ENCODE measurements at places on chromosomes 12 and 14.

DNA sequence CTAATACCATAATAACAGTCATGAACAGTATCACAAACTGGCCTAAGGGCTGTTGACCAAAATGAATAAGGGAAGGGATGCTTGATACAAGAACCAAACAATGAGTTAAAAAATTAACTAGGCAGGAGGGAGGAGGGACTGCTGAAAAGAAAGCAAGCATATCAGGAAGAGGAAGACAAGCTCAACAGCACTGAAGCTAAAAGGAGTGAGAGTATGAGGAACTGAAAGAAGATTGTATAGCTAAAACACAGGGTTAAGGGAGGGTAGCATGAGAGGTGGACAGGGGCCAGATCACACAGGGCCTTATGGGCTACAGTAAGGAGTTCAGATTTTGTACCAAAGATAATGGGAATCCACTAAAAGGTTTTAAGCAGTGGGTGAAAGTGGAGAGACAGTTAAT lies 34.1 kb downstream of the ITGA7 start:
- no peak overlapping the region for H3K27ac ChIP-seq
- no peaks in the 10 kb centered on the region for H3K36me3 ChIP-seq
- no peaks in the 10 kb centered on the region for H3K27me3 ChIP-seq
- H3K4me3 ChIP-seq, result no peak overlapping the region

DNA sequence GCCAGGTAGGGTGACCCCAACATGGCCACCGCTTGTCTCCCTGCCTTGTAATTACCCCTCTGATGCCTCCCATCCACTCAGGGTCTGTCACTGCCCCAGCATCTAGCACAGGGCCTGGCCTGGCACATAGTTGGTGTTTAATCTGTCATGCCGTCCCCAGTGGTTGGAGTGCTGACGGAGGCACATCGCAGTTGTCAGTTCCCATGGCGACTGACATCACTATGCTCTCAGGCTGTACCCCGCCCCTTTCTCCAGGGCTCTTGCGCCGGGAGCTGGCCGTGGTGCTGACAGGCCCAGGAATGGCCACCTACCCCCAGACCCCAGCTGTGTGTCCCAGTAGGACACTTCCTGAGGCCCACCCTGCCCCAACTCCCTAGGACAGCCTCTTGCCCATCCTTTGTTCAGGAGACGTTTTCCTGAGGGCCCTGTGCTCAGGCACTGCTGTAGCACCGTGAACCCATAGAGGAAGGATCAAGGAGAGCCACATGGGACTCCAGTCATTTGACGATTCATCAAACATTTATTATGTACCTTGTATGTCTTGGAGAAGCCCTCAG lies 23.0 kb downstream of the FAM222A start:
- H3K4me1 ChIP-seq, result no peaks in the 10 kb centered on the region
- H3K27me3 ChIP-seq, result no peaks in the 10 kb centered on the region
- no peak overlapping the region for H3K27ac ChIP-seq
- H3K4me3 ChIP-seq, result no peak overlapping the region
- no peaks in the 10 kb centered on the region for H3K36me3 ChIP-seq
- no peak for DNase-seq

- H3K4me3 ChIP-seq, result no peak overlapping the region
- H3K27ac ChIP-seq, result no peak overlapping the region
- H3K4me1 ChIP-seq, result no peaks in the 10 kb centered on the region
- no peaks in the 10 kb centered on the region for H3K36me3 ChIP-seq
- no peaks in the 10 kb centered on the region for H3K27me3 ChIP-seq
Observed at GRCh38 chr12:56759263-56759908, 3.7 kb upstream of the HSD17B6 start.

DNA sequence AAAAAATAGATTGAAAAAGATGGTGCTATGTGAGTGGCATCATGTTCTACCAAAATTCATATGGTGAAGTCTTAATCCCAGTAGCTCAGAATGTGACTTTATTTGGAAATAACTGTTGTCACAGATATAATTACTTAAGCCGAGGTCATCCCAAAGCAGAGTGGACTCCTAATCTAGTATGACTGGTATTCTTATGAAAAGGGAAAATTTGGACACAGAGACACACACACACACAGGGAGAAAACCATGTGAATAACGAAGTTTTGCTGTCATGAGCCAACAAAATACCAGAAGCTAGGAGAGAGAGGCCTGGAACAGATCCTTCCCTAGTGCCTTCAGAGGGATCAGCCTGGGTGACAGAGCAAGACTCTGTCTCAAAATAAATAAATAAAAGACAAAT lies 62.6 kb downstream of the FAR2 start:
- H3K4me3 ChIP-seq, result no peak overlapping the region
- DNase-seq, result no peak
- H3K36me3 ChIP-seq, result no peaks in the 10 kb centered on the region

All from uterus (tissue), 4 donors.